ENCODE measurements at places on chromosomes 6 and 20.

DNA sequence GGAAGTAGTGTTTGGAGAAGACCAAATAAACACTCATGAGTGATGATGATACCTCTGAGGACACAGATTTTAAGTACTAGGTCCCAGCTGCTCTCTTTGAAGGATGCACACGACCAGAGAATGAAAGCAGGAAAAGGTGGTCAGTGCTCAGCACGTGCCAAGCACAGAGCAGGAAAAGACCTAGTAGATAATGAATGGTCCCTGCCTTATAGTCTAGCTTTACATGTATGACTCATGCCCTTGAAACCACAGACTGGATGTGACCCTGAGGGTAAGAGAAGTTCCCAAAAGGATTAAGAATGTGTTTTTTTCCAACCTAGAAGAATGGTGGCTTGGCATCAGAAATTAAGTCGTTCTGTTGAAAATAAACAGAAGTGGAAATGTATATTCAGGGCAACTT lies 2.8 kb upstream of the MC3R start:
- no peak for DNase-seq

DNA sequence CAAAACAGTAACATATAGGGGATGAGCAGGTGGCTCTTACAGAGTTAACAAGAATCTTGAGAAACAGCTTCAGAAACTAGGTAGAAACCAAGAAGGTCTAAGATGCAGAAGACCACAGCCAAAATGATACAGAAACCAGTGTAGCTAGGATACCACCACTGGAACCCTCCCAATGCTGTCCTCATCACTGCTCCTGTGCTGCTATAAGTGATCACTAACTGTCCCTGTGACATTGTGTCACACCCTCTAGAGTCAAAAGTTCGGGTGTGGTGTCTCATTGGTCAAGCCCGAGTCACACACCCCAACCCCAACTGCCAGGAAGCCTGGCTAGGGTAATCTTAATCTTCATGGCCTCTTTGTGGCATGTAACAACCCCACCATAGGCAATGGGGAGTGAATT lies 153.1 kb downstream of the RCAN2 start:
- no peak for DNase-seq

GRCh38 chr6:44339301-44339700 lies 3.1 kb upstream of the SPATS1 start:
- DNase-seq: no peak

- no peak for DNase-seq
These were observed 267.7 kb upstream of the FOXQ1 start for GRCh38 chr6:1044040-1044836.

DNA sequence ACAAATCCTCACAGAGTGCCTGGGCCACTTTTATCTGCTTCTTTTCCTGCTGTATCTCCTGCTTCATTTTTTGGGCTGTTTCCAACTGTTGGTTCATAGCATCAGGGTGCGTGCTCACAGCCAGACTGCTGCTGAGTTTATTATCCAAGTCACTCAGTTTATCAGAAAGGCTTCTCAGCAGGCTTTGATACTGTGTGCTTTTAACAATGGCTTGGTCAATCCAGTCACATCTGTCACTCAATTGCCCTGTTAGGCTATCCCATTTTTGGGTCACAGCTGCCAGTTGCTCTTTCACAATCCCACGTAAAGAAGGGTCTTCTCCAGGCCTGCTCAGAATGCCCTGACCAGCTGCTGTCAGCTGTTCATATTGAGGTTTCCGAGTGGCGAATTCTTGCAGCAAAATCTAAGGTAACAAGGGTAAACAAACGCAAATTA lies 87.2 kb downstream of the DST start:
- DNase-seq: no peak

- no peak for DNase-seq
These were observed 97.2 kb upstream of the RIN2 start for GRCh38 chr20:19660808-19661378.

- DNase-seq: no peak
These were observed 96.6 kb upstream of the B3GAT2 start for GRCh38 chr6:71053475-71053874.

DNA sequence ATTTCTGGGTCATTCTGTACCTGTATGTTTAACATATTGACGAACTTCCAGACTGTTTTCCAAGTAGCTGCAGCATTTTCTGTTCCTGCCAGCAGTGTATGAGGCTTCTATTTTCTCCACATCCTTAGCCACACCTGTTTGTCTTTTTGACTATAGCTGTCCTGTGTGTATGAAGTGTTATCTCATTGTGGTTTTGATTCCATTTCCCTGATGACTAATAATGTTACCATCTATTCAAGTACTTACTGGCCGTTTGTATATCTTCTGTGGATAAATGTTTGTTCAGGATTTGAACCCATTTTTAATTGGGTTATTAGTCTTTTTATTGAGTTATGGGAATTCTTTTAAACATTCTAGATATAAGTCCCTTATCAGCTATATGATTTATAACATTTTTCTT lies 95.2 kb downstream of the JAG1 start:
- no peak for DNase-seq
